ENCODE measurements at places on chromosomes 6 and 20.

GRCh38 chr20:45098103-45098773 lies 2.7 kb downstream of the KCNS1 start:
- DNase-seq = peak; percentile 64

- DNase-seq = peak; percentile 22
Measured at GRCh38 chr20:59783641-59784010, 149.8 kb downstream of the SYCP2 start.

DNA sequence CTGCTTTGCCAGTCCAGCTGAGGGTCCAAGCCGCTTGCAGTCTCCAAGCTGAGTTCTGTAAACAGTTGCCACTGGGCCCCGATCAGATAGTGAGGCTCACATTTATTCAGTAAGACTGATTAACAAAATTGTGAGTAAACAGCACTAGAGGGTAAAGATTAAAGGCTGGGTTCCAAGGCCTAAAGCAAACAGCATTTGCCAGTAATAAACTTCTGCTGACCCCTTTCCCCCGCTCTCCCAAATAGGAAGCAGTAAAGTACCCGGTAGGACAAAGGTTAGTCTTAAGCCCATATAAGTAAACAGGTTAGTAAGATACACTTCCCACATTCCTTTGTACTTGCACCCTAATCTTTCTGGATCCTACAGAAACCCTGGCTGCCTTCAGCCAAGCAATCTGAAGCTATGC lies 181.8 kb downstream of the MEI4 start:
- no peak for DNase-seq

GRCh38 chr6:141048451-141048850 lies 1084.3 kb upstream of the GJE1 start:
- no peak for DNase-seq

GRCh38 chr6:79737172-79737571 lies 106.0 kb downstream of the SH3BGRL2 start:
- no peak for DNase-seq

- no peak for DNase-seq
Measured at GRCh38 chr6:7155871-7156579, 48.3 kb downstream of the RREB1 start.
